ENCODE measurements at places on chromosomes 16 and 17.
A peak's percentile ranks its signal among the peaks of the same experiment; 100 is the strongest.

- peaks cover 13% of the 10 kb centered on the region for H3K36me3 ChIP-seq
- H3K4me3 ChIP-seq, result peak overlapping the region; percentile 7
- DNase-seq, result no peak
- H3K27me3 ChIP-seq, result peaks cover 19% of the 10 kb centered on the region
- no peak overlapping the region for H3K27ac ChIP-seq
- H3K4me1 ChIP-seq, result peaks cover 24% of the 10 kb centered on the region
Measured at GRCh38 chr17:17680477-17681186, 626 bp upstream of the RAI1 start.

DNA sequence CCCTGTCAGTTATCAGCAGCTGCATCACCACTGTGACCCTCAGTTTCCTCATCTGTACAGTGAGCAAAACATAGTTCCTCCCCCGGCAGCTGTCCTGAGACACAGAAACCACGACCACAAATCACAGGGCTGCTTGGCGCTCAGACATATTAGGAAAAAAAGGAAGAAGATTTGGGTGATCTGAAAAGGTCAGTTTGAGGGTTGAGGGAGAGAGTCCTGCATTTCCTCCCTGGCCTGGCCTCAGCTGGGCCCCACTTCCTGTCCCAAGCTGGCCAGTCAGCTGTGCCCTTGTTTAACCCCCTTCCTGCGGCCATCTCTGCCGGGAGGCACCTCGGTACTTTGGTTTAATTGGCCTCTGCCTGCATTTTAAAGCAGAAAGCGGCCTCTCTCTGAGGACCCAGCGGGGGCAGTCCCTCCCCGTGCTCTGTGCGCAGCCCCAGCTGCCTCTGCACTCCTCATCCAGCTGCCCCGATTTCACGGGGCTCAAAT is 24.0 kb upstream of the CIBAR2 start:
- H3K36me3 ChIP-seq, result no peaks in the 10 kb centered on the region
- H3K4me3 ChIP-seq, result no peak overlapping the region
- no peaks in the 10 kb centered on the region for H3K27me3 ChIP-seq

- peak overlapping the region; percentile 12 for H3K27ac ChIP-seq
- H3K36me3 ChIP-seq, result no peaks in the 10 kb centered on the region
- H3K4me1 ChIP-seq, result peaks cover 10% of the 10 kb centered on the region
- no peaks in the 10 kb centered on the region for H3K27me3 ChIP-seq
- DNase-seq, result peak; percentile 9
- no peak overlapping the region for H3K4me3 ChIP-seq
Measured at GRCh38 chr16:77555791-77556190, 121.0 kb upstream of the ADAMTS18 start.

DNA sequence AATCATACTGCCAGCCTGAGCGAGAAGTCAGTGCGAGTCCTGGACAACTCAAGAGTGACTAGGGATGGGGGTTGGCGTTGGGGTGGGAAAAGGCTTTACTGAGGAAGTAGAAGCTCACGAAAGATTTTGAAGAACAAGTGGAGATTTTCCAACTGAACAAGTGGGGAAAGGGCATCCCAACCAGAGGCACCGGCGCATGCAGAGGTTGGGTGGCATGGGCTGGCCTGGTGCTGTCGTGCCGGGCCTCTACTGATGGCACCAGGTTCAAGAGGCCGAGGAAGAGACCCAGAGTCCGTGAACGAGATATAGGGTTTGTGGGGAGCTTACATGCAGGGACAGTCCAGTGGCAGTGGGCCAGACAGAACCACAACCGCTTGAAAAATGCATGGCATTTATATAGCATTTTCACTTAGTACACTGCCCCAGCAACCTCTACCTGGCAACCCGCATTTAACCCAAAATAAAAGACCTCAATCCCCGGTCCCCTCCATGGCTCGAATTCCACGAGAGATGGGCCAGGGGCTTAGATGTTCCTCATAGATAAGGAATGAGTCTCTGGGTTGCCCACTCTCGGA is 7.7 kb upstream of the ITGA3 start:
- no peaks in the 10 kb centered on the region for H3K36me3 ChIP-seq
- no peak overlapping the region for H3K4me3 ChIP-seq
- DNase-seq, result no peak
- no peak overlapping the region for H3K27ac ChIP-seq
- H3K27me3 ChIP-seq, result peaks cover under 1% of the 10 kb centered on the region

GRCh38 chr17:74202938-74203337 is 540 bp upstream of the RPL38 start:
- H3K36me3 ChIP-seq, result peaks cover 38% of the 10 kb centered on the region
- peaks cover 5% of the 10 kb centered on the region for H3K4me1 ChIP-seq
- no peak overlapping the region for H3K27ac ChIP-seq
- DNase-seq, result peak; percentile 36
- peaks cover 5% of the 10 kb centered on the region for H3K27me3 ChIP-seq

GRCh38 chr16:17204206-17204605 is 266.6 kb downstream of the XYLT1 start:
- H3K4me3 ChIP-seq, result no peak overlapping the region
- H3K36me3 ChIP-seq, result peaks cover 2% of the 10 kb centered on the region
- no peaks in the 10 kb centered on the region for H3K27me3 ChIP-seq
- DNase-seq, result no peak
- H3K27ac ChIP-seq, result no peak overlapping the region

DNA sequence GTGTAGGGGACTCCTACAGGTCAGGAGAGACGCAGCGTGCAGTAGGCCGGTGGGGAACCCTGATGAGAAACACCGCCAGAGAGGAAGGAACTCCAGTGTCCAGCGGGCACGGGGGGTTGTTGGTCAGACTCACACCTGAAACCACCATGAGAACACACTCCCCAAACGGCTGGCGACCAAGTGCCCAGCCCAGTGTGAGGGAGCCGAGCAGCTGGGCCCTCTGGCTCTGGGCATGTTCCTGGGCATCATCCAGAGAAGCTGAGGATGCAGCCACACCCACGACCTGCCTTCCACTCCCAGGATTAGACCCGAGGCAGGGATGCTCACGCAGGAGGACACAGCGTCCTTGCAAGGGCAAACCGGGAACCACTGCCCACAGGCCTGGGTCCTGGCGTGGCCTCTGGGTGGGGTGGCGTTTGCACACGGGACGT is 108.3 kb upstream of the ZNF750 start:
- H3K4me3 ChIP-seq, result no peak overlapping the region
- H3K4me1 ChIP-seq, result no peaks in the 10 kb centered on the region
- H3K27ac ChIP-seq, result no peak overlapping the region
- H3K36me3 ChIP-seq, result peaks cover 84% of the 10 kb centered on the region
- H3K27me3 ChIP-seq, result no peaks in the 10 kb centered on the region
- DNase-seq, result no peak

- peaks cover 3% of the 10 kb centered on the region for H3K4me1 ChIP-seq
- DNase-seq, result peak; percentile 86
- H3K27ac ChIP-seq, result peak overlapping the region; percentile 60
- H3K27me3 ChIP-seq, result no peaks in the 10 kb centered on the region
- no peaks in the 10 kb centered on the region for H3K36me3 ChIP-seq
Measured at GRCh38 chr16:2904100-2904921, 7.4 kb upstream of the FLYWCH1 start.

DNA sequence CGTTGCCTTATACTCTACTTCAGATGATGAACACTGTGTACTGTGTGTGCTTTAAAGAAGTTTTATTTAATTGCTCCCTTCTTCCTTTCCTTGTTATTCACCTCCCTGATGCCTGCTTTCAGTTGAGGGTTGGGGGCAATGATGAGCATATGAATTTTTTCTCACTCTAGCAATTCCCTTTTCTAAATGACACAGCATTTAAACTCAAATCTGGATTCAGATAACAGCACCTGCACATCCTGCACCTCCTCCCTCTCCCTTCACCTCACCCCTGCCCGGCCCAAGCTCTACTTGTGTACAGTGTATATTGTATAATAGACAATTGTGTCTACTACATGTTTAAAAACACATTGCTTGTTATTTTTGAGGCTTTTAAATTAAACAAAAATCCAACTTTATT is 13.0 kb upstream of the PNPO start:
- no peak overlapping the region for H3K27ac ChIP-seq
- H3K4me3 ChIP-seq, result no peak overlapping the region
- no peaks in the 10 kb centered on the region for H3K4me1 ChIP-seq
- H3K27me3 ChIP-seq, result no peaks in the 10 kb centered on the region

GRCh38 chr17:5826384-5826783 is 242.1 kb upstream of the NLRP1 start:
- no peak for DNase-seq
- no peak overlapping the region for H3K27ac ChIP-seq
- no peak overlapping the region for H3K4me3 ChIP-seq
- H3K36me3 ChIP-seq, result no peaks in the 10 kb centered on the region
- H3K27me3 ChIP-seq, result no peaks in the 10 kb centered on the region

GRCh38 chr16:17211797-17212196 is 259.0 kb downstream of the XYLT1 start:
- DNase-seq, result peak; percentile 36
- no peaks in the 10 kb centered on the region for H3K4me1 ChIP-seq
- no peak overlapping the region for H3K4me3 ChIP-seq
- H3K27me3 ChIP-seq, result no peaks in the 10 kb centered on the region
- H3K27ac ChIP-seq, result no peak overlapping the region

GRCh38 chr17:78127239-78127887 is 1.2 kb downstream of the TMC6 start:
- no peak for DNase-seq
- peak overlapping the region; percentile 79 for H3K4me3 ChIP-seq
- H3K27me3 ChIP-seq, result peaks cover 38% of the 10 kb centered on the region
- H3K36me3 ChIP-seq, result peaks cover 6% of the 10 kb centered on the region
- peaks cover 16% of the 10 kb centered on the region for H3K4me1 ChIP-seq

GRCh38 chr17:77036841-77037381 is 103.9 kb upstream of the SEC14L1 start:
- no peak overlapping the region for H3K27ac ChIP-seq
- H3K4me1 ChIP-seq, result peaks cover 4% of the 10 kb centered on the region
- H3K36me3 ChIP-seq, result no peaks in the 10 kb centered on the region
- no peak overlapping the region for H3K4me3 ChIP-seq
- no peak for DNase-seq
- H3K27me3 ChIP-seq, result peaks cover 29% of the 10 kb centered on the region
